ENCODE measurements at places on chromosomes 2 and 18.

DNA sequence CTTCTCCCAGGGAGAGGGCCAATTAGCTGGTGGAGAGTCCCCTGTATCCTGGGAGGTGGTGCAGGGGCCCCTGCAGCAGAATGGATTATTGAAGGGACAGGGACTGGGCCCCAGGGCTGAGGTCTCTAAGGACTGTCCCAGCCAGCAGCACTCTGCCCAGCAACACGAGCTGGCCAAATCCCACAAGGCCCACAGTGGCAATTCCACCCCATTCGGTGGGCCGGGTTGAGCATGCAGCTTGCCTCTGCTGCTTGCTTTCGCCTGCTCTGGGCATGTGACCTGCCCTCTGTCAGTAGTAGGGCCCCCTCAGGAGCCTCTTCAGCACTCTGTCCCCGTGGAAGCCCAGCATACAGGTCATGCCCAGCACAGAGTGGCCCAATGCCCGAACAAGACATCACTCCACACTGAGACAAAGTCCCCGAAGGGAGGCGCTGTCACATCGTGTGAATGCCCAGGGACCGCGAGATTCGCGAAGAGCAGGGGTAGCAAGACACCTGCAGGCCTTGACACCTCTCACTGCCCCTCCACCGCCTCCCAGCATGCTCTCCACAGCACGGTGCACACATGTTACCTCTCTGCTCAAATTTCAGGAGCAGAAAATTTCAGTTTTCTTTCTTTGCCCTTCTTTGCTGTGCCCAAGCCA lies 65.4 kb downstream of the CRACDL start:
- peak; percentile 64 for DNase-seq

DNA sequence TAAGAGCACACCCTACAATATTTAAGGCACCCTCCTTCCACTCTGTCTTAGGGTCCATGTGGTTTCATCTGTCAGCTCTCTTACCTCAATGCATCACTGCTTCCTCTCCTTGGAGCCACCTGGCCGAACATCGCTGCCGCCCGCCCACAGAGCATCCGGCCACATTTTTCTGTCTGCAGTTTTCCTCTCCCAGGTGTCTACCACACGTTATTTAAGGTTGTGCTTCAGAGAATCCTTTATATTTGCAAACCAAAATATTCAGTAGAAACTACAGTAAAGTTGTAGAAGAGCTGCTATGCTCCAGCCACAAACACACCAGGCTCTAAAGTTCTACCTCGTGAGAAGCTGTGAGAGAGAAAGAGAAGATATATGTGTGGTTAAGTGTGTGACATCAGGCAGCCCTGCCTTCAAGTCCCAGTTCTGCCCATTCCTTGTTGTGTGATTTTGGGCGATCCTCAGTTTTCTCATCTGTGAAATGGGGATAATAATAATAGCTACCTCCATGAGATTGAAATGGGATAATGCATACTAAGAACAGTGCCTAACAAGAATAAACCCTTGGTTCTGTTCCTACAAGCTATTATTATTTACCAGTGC lies 4.9 kb upstream of the STK17B start:
- no peak for DNase-seq

DNA sequence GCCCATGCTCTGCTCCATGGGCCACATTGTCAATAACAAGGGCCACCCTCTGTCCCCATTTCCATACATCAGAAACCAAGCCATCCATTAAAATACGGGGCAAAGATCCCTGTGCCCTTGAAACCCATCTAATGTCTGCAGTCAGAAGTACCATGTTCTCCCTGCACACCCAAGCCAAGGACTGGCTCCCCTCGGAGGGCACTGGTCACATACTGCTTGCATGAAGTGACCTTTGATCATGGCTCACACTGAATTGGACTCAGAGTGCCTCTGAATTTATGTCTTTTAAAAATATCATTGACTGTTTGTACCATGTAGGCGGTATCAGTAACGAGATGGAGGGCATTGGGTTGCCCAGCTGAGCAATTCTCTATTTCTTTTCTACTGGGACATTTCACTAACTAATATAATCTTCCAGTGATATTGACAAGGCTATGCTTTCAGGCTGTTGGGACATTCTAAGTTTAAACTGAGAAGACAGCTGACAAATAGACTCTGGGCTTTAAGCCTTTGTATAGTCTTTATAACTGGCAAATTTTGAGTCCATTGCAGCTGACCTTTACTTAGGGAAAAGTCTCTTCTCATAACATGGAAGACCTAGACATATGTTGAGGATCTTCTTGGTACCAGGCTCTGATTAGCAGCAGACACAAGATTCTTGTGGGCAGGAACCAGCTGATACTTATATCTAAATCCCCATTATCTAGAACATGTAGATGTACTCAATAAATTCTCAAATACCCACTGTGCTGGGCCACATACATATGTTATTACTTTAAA lies 214.3 kb downstream of the MYCN start:
- DNase-seq = no peak

GRCh38 chr2:136151021-136151971 lies 33.3 kb upstream of the CXCR4 start:
- no peak for DNase-seq

DNA sequence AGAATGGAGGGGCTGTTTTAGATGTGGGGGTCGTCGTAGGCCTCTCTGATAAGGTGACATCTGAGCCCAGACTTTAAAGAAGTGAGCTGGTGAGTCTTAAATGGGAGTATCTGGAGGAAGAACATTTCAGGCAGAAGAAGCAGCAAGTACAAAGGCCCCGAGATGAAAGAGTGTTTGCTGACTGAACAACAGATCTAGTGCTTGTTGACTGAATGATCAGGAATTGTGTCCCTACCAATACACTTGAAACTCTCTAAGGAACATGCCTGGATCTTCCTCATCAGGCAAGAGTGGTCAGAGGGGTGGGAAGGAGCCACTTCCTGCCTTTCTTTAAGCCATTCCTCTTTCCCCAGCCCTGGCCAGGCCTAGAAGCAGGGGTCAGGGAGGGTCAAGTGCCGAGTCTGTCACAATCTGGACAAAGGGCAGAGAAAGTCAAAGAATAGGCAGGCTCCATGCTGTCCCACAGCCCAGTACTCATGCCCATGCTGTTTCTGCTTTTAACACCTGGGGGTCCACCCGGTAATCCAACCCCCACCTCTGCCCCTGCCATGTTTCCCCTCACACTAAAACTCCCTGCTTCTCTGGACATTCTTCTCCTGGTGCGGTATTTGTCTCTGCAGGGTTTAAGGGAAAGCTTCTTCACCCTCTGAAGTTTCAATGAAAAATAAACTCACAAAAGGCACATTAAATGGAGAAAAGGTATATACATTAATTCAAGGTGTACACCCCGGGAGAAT lies 3.0 kb upstream of the TMEM37 start:
- no peak for DNase-seq

GRCh38 chr2:67516899-67517530 lies 119.9 kb downstream of the ETAA1 start:
- peak; percentile 9 for DNase-seq

- no peak for DNase-seq
These were observed 1.4 kb upstream of the CASP8 start for GRCh38 chr2:201258666-201259615.

- no peak for DNase-seq
These were observed 1.6 kb downstream of the SMAD7 start for GRCh38 chr18:48949050-48949605.

DNA sequence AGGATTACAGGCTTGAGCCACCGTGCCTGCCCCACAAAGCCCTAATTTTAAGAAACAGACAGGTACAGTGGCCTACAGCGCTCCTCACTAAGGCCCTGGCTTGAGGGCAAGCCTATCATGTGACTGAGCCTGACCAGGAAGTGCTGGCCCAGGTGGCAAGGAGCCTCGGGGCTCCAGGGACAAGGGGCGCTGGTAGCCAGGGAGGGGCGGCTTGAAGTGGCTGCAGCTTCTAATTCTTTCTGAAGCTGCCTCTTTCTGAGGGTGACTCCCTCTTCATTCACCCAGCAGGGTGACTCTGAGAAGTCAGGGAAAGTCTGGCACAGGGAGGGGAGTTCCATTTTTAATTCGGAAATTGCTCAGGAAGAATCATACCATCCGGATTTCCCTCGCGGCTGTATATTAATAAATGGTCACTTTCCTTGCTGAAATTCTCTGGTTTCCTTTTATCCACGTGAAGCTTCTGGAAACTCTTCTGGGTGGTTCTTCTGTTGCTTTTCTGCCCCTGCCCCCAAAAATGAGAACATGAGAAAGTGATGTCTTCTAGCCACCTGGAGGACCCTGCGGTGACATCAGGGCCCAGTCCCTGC lies 115.7 kb downstream of the FAM210A start:
- DNase-seq = no peak

- DNase-seq = no peak
These were observed 154.9 kb upstream of the NDUFV2 start for GRCh38 chr18:8947566-8947965.

DNA sequence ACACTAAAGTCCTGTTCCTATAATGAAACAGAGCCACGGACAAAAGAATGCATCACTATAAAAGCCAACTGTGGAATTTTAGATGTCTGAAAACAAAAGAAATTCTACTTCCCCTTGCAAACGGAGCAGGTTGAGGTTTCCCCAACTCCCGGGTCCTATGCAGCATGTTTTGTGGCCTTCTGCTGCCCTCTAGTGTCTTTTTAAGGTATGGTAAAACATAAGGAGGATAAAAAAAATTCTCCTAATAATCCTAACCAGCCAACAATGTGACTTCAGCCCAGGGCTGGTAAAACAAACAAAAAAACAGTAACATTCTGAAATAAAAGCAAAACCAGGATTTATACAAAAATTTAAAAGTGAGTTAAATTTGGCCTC lies 539.5 kb downstream of the NRXN1 start:
- peak; percentile 62 for DNase-seq

DNA sequence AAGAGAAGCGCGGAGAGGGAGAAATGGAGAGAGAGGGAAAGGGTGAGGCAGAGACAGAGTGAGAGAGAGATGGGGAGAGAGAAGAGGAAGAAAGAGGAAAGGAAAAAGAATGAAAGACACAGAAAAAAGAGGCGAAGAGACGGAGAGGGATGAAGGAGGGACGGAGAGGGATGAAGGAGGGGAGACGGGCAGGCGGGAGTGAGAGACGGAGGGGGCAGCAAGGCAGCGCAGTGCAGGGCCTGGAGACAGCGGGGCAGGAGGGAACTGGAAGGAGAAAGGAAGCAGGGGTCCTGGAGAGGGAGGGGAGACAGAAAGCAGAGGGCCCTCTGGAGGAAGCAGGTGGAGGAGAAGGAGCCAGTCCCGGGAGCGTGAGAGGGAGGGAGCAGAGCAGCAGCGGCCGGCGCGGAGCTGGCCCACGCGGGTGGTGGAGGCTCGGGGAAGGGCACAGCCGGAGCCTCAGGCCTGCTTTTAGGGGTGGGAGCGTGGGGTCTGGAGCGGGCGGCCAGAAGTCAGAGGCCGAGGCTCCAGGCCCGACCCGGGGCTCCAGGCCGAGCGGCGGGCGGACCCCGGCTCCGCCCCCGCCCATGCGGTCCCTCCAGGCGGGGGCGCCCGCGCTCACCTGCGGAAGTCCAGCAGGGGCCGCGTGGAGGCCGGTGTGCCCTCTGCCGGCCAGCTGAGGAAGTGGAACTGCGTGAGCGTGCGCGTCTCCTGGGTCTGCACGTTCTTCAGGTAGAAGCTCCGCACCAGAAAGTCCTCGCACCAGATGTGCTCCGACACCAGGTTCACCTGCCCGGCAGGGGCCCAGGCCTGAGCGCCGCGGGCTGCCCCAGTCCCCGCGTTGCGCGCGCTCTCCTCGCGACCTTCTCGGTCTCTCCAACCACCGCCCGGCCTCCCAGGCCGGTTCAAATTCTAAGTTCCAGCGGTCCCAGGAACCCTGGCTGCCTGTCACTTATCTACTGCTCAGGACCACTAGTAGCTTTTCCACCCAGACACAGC lies 14.5 kb downstream of the PTPRN start:
- peak; percentile 89 for DNase-seq

GRCh38 chr2:164913011-164913410 lies 42.3 kb downstream of the SLC38A11 start:
- DNase-seq = no peak

DNA sequence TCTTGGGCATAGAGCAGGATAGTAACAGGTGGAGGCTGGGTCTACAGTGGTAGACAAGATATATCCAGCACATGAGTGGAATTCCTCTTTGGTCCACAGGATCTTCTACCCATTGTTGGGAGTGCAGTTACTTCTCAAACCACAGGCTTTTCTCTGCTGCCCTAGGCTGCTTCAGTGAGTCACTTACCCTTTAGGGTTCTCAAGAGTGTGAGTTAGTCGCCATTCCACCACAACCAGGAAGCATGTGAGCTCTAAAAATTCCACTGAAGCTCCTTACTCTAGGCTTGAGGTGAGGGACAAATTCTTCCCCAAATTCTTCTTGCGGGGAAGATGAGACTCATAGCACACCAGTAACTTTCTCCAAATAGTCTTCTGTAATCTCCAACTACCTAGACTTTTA lies 189.4 kb downstream of the PLCL1 start:
- no peak for DNase-seq

DNA sequence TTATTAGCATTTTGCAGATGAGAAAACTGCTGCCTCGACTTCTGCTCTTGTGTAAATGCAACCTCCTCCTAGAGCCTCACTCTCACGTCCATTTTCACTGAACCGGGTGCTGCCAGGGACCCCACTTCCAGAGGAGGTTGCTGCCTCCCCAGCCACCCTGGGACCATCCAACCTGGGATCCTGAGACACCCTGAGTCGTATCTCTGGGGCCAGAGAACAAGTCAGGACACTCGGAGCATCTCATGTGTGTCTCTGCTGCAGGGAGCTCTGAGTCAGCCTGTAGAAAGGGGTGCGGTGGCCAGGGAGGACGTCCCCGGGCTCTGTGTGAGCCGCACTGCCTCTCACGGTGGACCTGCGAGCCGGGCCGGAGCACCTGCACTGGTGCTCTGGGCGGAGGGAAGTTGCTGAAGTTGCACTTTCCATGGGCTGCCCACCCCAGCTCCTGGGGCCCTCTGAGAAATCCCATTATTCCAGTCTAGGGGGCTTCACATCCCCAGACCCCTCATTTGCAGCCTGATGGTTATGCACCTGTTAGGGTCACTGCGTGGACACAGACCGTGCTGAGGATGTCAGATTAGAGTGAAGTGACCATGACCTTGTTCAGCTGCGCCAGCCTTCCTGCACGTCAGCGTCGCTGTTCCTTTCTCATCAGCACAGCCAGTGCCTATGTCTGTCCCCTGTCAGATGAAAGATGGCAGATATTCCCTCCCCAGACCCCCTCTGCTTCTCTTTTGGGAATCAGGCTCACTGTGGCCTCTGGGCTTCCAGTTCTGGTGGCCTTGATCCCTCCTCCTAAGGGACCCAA lies 230.4 kb downstream of the KLHL29 start:
- peak; percentile 21 for DNase-seq

DNA sequence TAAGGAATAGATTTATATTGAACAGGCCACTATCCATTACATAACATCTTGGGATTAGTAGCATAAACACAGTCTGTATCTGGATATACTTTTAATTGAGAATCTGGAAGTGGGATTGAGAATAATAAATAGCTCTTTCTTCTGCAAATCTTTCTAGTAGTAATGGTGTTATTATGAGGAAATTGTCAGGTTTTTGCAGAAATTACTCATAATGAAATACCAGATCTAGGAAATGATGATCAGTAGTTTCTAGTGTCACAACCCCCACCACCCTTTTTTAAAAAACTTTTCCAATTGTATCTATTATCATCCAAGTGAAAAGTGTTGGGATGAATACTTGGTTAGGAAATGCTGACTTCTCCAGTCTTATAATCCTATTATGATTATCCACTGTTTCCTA lies 18.7 kb downstream of the NBEAL1 start:
- no peak for DNase-seq

Measured in NCI-H345 (cell line).